ENCODE measurements at places on chromosomes 3 and 15.

GRCh38 chr3:149042789-149043386 lies 43.4 kb downstream of the HLTF start:
- H3K36me3 ChIP-seq = no peaks in the 10 kb centered on the region
- DNase-seq = no peak
- no peak overlapping the region for H3K4me3 ChIP-seq
- H3K4me1 ChIP-seq = no peaks in the 10 kb centered on the region
- no peaks in the 10 kb centered on the region for H3K27me3 ChIP-seq
- no peak overlapping the region for H3K27ac ChIP-seq

- DNase-seq = no peak
- peaks cover 10% of the 10 kb centered on the region for H3K4me1 ChIP-seq
- H3K27me3 ChIP-seq = no peaks in the 10 kb centered on the region
- H3K27ac ChIP-seq = no peak overlapping the region
- H3K4me3 ChIP-seq = no peak overlapping the region
Observed at GRCh38 chr15:77064063-77064462, 6.8 kb downstream of the TSPAN3 start.

- H3K27ac ChIP-seq = peak within 1 kb of the TSS; percentile 6
- peak within 1 kb of the TSS; percentile 17 for H3K4me3 ChIP-seq
- H3K36me3 ChIP-seq = no peaks in the 10 kb centered on the region
- H3K4me1 ChIP-seq = peaks cover 3% of the 10 kb centered on the region
- H3K27me3 ChIP-seq = no peaks in the 10 kb centered on the region
Observed at GRCh38 chr3:69999140-70000027, at the start of gene SAMMSON. Gene SAMMSON, plus strand, starts transcription at chr3:69999733.

DNA sequence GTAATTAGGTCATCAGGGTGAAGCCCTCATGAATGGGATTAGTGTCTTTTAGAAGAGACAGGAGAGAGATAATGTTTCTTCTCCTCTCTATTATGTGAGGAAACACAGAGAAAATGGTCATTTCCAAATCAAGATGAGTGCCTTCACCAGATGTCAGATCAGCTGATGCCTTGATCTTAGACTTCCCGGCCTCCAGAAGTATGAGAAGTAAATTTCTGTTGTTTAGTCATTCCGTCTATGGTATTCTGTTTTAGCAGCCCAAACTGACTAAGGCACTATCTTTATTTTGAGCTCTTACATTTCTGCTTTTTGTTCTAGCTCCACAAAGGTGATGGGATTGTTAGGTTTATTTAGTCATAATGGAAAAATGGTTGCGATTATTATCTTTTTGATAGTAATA lies 273.2 kb upstream of the GADL1 start:
- peaks cover 5% of the 10 kb centered on the region for H3K4me1 ChIP-seq
- no peaks in the 10 kb centered on the region for H3K36me3 ChIP-seq
- no peaks in the 10 kb centered on the region for H3K27me3 ChIP-seq
- no peak overlapping the region for H3K27ac ChIP-seq

DNA sequence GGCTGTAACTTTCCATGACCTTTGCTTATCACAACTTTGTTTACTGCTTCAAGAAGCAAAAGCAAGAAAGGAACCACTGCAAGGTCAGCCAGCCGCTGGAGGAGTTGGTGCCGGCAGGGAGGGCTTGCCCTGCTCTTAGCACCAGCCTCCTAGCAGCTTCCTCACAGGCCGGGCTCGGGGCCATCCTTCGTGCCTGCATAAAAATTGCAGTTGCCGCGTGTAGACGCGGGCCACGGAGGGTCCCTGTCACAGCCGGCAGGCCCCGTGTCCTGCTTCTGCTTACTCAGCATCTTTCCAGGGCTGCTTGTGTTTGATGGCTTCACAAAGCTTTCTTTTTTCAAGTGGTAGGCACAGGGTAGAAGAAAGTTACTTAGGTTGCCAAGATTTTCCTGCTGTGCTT lies 84.4 kb downstream of the PGPEP1L start:
- H3K4me3 ChIP-seq = no peak overlapping the region
- H3K27me3 ChIP-seq = no peaks in the 10 kb centered on the region
- peak; percentile 71 for DNase-seq
- peaks cover 29% of the 10 kb centered on the region for H3K4me1 ChIP-seq
- no peaks in the 10 kb centered on the region for H3K36me3 ChIP-seq

DNA sequence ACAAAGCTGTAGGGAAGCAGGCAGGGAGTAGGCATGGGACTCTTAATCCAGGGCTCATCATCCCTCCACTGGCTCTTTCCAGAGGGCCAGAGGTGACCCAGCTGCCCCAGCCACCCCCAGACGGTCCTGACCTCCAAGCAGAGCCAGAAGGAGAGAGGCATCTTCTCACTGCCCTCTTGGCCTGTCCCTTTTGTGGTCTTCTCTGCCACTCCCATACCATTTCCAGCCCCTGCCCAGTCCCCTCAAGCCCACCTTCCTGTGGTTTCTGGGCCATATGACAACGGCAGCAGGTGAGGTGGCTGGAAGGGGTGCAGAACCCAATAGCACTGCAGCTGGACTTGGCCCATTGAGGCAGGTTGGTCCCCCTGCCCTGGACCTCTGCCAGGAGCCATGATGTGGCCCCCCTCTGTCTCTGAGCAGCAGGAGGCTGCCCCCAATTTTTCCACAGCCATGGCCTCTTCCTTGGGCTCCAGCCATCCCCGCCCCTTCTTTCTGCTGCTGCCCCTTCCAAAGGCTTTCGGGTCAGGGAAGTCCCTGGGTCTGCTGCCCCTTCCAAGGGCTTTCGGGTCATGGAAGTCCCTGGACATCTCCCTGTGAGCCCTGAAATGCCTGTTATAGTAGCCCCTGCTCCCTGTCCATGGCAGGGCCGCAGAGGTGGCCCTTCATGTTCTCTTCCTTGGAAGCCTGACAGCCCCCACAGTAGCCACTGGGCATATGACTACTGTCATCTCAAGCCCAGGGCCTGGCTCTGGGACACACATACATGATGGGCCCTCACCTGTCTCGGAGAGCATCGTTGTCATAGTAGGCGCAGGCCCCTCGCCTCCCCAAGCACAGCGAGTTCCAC lies 39.5 kb upstream of the RAB6B start:
- H3K4me3 ChIP-seq = no peak overlapping the region
- peaks cover 4% of the 10 kb centered on the region for H3K4me1 ChIP-seq
- no peaks in the 10 kb centered on the region for H3K36me3 ChIP-seq
- no peaks in the 10 kb centered on the region for H3K27me3 ChIP-seq
- no peak overlapping the region for H3K27ac ChIP-seq

GRCh38 chr15:78420220-78420619 lies 17.8 kb upstream of the IREB2 start:
- no peak for DNase-seq
- H3K27ac ChIP-seq = no peak overlapping the region
- H3K4me3 ChIP-seq = no peak overlapping the region

DNA sequence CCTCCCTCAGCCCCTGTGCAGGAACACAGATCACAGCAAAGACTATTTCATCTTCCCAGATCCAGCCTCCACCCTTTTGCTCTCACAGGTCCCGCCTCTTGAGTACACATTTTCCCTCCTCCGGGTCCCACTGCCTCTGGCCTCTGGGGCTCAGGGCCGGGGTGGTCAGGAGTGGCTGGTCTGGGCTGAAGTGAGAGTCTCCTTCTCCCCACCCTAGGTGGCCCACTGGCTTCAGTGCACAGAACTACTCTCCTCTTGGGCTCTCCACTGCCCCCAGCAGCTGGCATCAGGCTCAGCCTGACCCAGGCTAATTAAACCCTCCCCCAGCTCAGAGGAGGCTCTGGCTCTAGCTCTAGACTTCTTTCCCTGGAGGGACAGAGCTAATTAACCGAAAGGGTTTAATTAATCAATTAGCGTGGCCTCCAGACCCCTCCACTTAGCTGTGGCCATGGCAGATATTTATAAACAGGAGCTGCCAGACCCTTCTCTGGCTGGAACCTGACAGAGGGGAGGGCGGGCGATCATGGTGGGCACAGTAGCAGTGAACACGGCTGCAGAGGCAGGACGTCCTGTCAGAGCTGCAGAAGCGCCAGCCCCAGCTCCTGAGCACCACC lies 15.1 kb downstream of the DUSP7 start:
- H3K4me1 ChIP-seq = no peaks in the 10 kb centered on the region
- H3K4me3 ChIP-seq = no peak overlapping the region
- H3K36me3 ChIP-seq = no peaks in the 10 kb centered on the region
- DNase-seq = no peak
- no peaks in the 10 kb centered on the region for H3K27me3 ChIP-seq
- H3K27ac ChIP-seq = no peak overlapping the region

DNA sequence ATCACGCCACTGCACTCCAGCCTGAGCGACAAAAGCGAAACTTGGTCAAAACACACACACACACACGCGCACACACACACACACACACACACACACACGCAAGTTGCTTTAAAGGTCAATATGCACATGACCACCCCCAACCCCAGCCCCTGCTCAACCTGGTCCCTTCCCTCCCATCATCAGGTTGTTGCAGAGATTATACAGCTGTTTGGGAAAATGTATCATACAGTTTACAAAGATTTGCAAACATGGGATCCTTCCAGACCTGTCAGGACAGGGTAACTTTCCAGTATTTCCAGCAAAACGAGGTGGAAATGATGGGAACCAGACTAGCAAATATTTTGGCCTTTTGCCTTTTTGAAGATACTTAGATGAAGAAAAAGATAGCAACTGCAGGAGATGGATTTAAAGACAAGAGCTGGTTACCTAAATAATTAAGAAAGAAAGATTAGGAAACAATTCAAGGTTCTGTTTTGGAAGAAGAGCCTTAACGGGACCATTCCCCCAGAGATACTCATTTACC lies 80.2 kb downstream of the TNIK start:
- no peak overlapping the region for H3K27ac ChIP-seq
- no peaks in the 10 kb centered on the region for H3K27me3 ChIP-seq
- H3K4me1 ChIP-seq = no peaks in the 10 kb centered on the region
- no peak for DNase-seq

DNA sequence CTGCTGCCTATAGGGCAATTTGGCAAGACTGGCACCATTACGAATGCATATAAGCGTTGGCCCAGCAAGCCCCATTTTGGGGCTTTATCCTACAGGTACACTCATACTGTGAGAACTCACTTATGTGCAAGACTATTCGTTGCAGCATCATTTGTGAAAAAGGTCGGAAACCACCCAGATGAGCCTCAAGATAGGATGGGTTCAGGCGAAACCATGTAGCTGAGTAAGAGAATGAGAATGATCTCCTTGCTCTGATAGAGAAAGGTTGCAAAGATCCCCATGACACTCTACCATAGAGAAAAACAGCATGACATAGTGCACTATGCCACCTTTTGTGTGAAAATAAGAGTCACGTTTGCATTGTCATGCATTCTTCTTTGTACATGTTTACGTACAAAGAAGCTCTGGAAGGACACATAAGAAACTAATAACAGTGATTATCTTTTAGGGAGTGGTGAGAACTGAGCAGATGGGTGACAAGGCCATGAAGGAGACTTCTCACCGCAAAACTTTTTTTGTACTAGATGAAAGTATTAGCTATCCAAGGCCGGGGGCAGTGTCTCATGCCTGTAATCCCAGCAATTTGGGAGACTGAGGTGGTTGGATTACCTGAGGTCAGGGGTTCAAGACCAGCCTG lies 50.0 kb downstream of the RHCG start:
- H3K4me3 ChIP-seq = no peak overlapping the region
- no peaks in the 10 kb centered on the region for H3K36me3 ChIP-seq
- no peaks in the 10 kb centered on the region for H3K27me3 ChIP-seq
- H3K27ac ChIP-seq = no peak overlapping the region

DNA sequence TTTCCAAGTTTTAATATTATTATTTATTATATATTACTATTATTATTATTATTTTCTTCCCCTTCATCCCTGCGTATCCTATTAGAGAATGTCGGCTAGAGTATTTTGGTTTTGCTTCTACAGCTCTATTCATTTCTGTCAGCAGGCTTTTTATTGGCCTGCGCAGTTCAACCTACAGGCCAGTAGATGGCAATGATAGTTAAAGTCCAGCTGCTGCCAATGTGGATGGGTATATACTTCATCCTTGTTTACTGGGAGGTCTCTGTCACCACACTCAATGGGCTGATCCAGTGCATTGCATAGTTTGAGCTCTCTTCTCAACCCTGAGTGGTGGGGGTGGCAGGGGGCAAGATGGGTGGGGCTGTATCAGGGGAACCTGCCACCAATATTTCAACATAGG lies 799.8 kb downstream of the NSUN3 start:
- no peaks in the 10 kb centered on the region for H3K4me1 ChIP-seq
- no peak overlapping the region for H3K27ac ChIP-seq
- H3K4me3 ChIP-seq = no peak overlapping the region
- no peaks in the 10 kb centered on the region for H3K27me3 ChIP-seq
- no peaks in the 10 kb centered on the region for H3K36me3 ChIP-seq

DNA sequence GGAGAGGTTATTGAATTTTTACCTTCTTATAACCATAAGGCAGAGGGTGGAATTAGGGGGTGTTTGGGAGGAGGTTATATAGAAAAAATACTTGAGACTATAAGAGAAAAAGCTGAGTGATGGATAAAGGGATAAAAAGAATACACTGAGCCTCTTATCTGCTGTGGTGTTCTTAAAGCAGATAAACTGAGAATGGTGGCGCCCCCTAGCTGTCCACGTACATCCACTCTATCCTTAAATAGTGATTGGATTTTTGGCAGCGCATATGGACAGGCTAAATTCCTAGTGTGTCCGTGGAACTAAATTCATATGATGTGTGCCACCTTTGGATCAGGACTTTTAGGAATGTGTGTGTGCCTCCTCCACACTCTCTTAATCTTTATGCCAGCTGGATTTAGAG lies 121.1 kb downstream of the OXSM start:
- no peaks in the 10 kb centered on the region for H3K27me3 ChIP-seq
- no peaks in the 10 kb centered on the region for H3K4me1 ChIP-seq
- H3K4me3 ChIP-seq = no peak overlapping the region
- H3K36me3 ChIP-seq = no peaks in the 10 kb centered on the region
- DNase-seq = no peak
- no peak overlapping the region for H3K27ac ChIP-seq

DNA sequence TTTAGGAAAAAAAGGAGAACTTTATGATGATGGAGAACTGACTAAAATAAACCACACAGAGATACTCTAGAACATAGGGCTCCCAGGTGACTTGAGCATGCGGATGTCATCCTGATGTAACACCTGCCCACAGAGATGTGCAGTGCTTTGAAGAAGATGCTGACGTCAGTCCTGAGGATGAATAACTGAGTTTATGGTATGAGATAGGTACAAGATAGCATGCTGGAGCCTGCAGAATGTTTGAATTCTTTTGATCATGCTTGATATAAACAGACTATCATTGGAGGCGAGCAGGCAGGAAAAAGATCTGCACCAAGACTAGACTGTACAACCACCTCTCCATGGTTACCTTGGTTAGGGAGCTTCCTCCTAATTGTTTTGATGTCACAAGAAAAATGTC lies 12.4 kb downstream of the CCR4 start:
- H3K4me1 ChIP-seq = no peaks in the 10 kb centered on the region
- H3K36me3 ChIP-seq = no peaks in the 10 kb centered on the region
- H3K27ac ChIP-seq = no peak overlapping the region
- DNase-seq = no peak

DNA sequence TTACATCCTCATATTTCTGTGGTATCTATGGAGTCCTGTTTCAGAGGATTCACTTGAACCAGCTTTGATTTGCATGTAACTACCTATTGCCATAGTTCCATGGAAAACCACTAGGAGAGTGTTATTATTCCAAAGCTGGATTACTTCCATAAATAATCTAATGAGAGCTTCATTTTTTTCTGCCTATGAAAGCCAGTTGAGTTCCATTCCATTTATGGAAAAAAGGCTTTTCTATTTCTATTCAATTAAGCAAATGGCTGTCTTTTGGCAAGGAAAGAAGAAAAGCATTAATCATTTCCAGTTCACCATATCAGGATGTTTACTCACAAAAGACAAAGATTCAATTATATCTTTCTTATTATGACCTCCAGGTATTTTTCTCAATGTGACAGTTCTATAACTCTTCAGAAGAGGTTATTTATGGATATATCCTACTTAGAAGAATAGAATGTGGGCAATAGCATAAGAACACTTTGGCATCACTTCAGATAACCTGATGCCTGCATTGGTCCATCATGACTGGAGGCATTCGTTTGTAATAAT lies 259.9 kb upstream of the ZPLD1 start:
- H3K4me1 ChIP-seq = no peaks in the 10 kb centered on the region
- no peak overlapping the region for H3K27ac ChIP-seq
- no peaks in the 10 kb centered on the region for H3K36me3 ChIP-seq
- no peak overlapping the region for H3K4me3 ChIP-seq
- no peaks in the 10 kb centered on the region for H3K27me3 ChIP-seq
- DNase-seq = no peak

Measured in ovary (tissue), 10 donors.